ENCODE measurements at places on chromosomes 7 and 10.

GRCh38 chr10:132547421-132547861 is 9.9 kb downstream of the INPP5A start:
- peak; percentile 74 for DNase-seq

- DNase-seq: no peak
Observed at GRCh38 chr10:86389441-86390193, 23.0 kb upstream of the GRID1 start.

DNA sequence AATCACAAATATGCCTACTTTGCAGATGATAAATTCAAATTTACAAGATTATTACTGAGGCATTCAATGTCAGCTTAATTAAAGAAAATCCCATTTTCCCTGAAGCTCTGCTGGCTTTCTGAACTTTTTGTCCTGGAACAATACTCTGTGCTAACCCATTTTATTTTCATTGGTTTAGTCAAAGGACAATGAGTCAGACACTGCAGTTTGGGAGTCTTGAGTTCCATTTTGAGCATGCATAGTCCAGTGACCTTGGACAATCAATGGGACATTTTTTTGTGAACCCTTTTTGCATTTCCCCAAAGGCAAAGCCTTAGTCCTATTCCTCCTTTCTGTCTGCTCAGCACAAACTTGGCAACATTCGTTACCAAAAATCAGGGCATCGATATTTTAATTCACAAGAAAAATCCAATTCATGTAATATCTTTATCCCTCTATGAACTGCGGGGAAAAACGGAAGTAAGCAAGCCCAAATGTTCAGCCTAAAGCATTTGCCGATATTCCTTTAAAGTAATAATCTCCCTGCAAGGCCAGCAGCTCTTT is 339.8 kb downstream of the RNLS start:
- DNase-seq: no peak

GRCh38 chr7:108347616-108348015 is 108.6 kb downstream of the NRCAM start:
- no peak for DNase-seq

DNA sequence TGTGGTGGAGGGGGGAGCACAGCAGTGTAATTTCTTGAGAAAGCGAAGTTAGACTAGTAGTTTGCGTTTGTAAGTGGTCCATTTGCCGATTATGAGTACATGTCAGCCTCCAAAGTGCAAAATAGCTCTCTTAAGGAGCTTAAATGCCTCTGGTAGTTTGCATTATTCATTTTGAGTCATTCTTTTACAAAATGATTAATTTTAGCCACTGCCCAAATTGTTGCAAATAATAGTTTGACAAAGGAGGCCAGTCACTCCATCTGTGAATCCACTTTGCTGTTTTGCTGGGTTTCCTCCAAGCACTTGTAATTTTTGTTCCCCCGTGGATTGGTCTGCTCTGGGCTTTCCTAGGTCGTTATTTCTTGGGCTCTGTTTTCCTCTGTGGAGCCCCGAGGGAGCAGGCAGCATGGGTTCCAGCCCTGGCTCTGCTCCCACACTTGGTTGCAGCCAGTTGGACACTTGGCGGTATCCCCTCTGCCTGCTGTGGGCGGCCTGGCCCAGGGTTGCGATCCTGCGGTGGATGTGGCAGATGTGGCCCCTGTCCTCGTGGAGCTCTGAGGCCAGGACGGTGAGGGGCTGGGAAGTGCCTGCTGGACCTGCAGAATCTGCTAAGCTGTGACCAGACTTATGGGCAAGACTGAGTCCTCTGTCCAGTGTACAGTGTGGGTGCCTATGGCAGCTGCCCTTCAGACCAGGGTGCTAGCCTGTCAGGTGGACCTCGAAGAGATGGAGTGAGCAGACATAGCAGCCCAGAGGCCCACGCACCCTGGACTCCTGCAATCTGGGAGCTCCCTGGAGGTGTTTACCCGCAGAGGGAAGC is 129.1 kb upstream of the BTBD16 start:
- DNase-seq: no peak

DNA sequence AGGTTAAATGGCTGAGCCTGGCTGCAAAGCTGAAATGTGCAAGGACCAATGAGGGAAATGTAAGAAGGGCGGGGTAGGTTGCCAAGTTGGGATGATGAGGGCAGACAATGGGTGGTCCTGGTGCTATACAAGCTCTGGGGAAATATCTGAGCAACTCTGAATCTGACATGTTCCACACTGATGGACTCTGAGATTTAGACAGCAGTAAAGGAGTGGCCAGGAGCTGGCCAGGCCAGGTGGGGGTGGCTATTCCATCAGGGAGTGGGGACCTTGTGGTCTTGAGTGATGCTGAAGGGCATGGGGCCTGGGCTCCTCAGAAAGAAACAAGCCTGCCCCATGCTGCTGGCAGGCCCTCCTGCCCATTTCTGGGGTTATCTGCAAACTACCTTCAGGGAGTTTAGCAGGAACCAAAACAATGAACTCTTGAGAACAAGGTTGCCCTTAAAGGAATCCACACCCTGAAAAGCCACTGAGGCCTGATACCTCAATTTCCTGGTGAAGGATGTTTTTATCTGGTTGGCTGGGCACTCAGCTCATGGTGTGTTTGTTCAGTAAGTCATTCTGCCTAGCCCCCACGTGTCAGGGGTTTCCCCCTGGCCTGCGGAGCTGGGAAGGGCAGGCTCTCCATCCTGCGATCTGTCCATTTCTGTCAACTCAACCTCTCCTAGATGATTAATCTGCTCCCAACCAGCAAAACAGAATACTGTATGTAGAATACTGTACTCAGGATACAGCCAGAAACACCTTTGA is 143.3 kb upstream of the TNS3 start:
- DNase-seq: no peak

DNA sequence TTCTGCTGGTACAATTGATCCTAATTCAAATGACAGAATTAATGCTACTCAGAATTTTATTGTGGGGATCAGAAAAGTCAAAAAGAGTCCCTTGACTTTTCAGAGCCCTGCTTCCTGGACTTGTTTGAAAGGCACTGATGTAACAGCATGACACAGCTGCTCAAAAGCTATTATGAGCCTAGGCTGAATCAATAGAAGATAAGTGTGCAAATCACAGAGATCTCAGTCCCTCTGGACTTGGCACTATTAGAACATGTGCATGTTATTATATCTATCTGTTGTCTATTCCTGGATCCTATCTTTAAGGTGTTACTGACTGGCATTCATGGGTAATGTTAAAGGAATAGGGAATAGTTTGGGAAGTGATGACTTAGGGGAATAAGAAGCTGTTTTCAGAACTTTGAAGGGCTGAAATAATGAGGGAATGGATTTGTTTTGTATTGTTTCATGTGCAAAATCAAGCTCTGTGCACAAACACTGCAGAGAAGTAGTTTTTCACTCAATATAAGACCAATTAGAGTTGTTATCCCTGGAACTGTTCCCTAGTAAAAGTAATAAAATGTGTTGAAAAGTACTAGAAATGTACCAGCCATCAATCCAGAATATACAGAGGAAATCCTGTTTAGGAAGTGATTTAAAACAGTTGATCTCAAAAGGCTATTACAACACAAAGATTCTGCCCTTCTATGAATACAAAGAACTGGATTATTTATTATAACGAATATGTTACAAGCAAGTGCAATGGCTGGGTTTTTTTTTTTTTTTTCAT is 814.9 kb upstream of the C7orf33 start:
- no peak for DNase-seq

GRCh38 chr10:111748184-111748583 is 435.4 kb downstream of the GPAM start:
- DNase-seq: no peak

DNA sequence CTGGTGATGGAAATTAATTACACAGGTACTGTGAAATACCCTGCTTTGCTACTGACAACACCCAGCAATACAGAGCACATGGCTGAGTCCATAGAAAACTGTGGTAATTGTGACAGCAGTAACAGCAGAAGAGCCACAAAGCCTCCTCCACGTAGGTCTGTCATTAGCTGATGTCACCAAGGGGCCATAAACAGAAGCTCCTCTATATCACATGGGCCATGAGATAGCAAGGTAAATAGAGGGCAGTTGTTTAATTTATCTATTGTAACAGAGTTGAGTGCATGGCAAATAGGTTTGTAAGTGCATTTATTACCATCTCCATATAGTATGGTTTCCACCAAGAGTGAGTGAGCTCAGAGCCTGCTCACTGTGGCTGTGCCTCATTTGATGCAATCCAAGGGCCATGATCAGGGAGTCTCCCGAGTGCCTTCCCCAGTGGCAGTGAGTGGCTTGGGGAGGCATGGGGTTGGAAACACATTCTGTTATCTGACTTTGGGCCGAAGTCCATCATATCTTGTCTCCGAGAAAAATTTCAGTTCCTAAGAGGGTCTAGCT is 281.2 kb downstream of the SKAP2 start:
- DNase-seq: no peak

GRCh38 chr10:52770904-52771303 is 1.7 kb downstream of the MBL2 start:
- DNase-seq: no peak

DNA sequence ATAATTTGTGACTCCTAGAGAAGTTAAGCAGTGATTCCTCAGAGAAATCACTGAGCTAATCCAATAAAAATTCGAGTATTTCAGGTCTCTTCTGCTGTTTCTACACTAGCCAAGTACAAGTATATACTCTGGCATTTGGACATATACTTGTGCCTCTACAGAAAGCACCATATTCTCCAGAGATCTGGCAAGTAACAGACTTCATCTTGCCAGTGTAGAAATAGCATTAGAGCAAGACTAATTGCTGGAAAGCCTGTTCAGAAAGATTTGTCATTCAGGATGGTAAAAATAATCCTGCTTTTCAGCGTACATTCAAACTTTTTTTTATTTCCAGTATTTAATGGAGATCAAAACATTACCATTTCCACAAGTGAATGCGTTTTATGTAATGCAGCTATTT is 410.8 kb upstream of the ETV1 start:
- DNase-seq: no peak

DNA sequence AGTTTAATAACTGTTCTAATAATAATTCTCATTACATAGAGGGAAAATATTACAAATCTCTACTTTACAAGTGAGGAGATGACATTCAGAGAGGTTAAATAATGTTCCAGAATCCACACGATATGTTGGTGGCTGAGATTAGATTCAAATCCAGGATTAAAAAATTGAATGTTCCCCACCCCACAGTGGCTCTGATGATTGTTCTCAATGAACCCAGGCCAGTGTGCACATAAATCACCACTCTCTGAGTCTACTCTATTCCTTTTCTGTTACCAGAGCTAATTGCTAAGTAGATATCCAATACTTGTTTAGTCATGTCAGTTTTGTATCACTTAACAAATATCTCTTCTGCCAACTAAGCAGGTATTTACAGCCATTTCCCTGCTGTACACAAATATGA is 281.0 kb downstream of the ABCA13 start:
- DNase-seq: no peak

- DNase-seq: no peak
Observed at GRCh38 chr7:32045228-32045627, 25.0 kb downstream of the PDE1C start.
